ENCODE measurements at places on chromosomes 1 and 21.
A peak's percentile ranks its signal among the peaks of the same experiment; 100 is the strongest.

DNA sequence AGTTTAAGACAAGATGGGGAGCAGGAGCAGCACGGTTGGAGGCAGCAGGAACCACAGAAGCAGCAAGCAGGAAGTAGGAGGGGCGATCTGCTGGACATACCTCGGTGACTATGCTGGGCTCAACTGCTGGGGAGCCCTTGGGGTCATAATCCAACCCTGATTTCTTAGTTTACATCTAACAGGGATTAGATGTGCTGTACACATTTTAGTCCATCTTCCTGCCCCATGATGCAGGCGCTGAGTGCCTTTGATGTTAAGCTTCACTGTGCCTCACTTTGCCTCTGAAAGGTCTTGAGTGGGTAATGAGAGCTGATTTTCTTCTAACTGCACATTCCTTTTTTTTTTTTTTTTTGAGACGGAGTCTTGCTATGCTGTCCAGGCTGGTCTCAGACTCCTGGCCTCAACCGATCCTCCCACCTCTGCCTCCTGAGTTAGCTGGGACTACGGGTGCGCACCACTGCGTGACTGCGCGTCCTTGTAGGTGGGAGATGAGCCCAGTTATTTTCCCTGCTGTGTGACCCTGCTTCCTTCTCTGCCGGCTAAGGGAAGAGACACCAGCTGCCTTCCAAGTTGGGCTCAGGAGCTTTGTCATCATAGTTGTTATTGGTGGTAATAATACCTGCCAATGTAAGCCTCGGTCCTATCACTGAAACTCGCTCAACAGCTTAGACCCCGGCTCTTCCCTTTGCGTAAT is 1.1 kb upstream of the RCAN3 start:
- DNase-seq = no peak

DNA sequence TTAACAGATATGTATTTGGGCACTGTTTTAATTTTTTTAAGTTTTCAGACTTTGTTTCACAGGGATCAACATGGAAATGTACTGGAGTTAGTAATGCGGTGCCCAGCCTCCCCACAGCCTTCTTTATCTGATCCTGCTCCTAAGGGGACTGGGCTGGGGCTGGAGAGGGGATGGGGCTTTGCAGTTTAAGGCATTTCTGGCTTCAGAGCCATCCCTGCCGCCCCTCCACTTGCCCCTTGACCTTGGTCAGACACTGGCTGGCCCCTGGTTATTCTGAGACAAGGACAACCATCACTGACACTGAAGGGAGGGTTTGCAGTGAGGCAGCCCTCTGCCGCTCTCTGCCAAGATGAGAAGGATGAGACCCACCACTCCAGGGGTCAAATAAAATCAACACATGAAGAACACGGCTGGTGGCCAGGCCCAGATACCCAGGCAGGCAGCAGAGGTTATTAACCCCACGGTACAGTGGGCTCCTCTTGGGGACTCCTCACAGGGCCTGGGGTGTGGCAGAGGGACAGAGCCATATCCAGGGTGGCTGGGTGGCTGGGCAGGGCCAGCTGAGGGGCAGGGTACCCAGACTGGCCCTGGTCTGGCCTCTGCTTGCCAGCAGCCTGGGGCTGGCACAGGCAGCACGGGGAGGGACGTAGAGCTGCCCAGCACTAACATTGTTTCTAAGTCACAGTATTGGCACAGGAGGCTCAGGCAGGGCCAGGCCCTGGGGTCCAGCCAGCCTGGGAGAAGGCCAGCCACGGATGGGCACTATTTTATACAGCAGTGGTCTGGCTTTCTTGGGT is 7.2 kb upstream of the UBE2U start:
- no peak for DNase-seq

- DNase-seq = no peak
Observed at GRCh38 chr1:43942411-43942810, 4.3 kb upstream of the IPO13 start.

GRCh38 chr1:15835205-15835740 is 12.2 kb upstream of the SPEN start:
- no peak for DNase-seq

GRCh38 chr1:27597516-27598294 is 6.2 kb downstream of the AHDC1 start:
- DNase-seq = no peak

DNA sequence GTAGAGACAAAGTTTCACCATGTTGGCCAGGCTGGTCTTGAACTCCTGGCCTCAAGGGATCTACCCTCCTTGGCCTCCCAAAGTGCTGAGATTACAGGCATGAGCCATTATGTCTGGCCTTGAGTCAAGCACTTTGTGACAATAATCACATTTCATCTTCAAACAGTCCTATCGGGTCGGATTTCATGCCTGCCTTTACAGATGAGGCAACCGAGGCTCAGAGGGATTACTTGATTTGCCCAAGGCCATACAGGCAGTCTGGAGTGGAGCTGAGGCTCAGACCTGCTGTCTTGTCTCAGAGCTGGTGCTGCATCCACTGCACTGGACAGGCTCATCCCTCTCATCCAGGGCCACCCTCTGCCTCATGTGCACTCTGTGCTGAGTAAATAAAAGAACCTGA is 26.6 kb downstream of the FAM151A start:
- DNase-seq = no peak

DNA sequence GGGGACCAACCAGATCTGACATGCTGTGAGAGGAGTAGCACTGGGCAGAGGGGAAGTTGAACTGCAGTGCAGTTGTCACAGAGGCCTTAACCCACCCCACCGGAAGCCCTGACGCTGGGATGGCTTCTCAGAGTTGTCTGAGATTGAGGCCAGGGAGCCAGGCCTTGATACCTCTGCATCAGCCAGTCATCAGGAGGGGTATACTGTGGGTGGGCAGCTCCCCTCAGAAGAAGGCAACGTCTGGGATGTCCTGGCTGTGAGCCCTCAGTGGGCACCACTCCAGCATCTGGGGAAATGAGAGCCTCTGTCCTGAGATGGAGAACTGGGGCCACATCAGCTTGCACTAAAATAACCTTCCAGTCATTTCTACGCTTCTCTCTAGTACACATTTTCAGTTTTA is 47.9 kb upstream of the BCAR3 start:
- no peak for DNase-seq

DNA sequence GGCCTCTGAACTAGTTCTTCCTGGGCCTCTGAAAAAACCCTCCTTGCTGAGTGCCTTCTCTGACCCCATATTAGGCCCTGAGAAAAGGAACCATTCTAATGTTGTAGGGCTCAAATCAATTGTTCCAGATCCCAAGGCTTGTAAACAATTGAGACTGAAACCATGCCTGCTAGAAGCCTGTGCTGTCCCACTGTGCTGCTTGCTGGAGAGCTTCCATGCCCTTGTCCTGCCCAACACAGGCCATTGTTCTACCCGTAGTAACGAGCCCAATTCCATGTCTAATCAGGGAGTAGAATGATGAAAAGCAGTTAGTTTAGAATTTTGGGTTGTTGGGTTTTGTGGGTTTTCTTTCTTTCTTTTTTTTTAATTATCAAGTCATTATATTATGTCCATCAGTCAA is 47.4 kb downstream of the ZNF281 start:
- DNase-seq = no peak

GRCh38 chr1:22910986-22911651 is 61.5 kb downstream of the LACTBL1 start:
- DNase-seq = no peak

DNA sequence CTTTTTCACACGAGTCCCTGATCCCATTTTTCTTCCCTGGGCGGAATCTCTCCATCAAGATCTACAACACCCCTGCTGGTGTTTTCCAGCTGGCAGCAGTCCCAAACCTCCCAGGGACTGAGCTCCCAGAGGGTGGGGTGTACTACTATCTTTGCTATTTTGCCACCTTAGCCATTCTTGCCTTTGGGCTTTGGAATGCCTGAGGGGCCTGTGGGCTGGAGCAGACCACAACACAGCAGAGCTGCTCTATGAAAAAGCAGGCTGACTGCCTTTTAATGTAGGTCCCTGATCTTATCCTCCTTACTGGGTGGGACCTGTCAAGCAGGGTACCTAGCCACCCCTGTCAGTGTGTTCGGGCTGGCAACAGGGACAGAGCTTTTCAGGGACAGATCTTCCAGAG is 91.9 kb downstream of the KCNT2 start:
- no peak for DNase-seq

- DNase-seq = no peak
Observed at GRCh38 chr1:64546013-64546412, 76.1 kb downstream of the CACHD1 start.

DNA sequence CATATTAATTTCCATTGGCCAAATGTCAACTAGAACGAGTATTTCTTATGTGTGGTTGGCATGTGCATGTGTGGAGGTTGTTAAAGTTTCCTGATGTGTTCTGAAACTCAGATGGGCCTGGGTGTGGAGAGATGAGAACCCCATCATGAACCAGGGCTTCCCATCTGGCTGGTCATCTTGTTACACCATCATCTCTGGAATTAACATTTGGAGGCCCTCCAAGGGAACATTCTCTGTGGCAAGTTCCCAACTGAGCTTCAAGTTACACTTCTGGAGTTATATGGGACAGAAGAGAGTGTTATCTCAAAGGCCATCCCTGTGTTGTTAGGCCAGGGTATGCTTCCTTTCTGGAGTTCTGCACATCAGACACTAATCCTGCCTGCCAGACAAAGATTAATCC is 183.6 kb downstream of the TTLL7 start:
- DNase-seq = no peak

DNA sequence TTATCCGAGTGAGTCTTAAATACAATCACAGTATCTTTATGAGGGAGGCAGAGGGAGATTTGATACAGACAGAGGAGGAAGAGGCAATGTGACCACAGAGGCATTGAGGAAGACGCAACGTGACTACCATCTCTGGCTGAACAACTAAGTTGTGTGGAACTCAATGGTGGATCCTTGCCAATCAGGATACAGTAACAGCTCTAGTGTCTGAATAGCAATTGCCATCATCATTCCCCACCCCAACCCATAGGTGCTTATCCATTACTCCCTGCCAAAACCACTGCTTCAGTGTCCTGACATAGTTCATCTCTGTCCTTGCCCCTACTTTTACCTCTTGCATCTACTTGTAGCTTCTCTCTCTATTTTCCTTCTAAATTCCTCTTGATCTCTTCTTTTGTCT is 20.5 kb upstream of the RHBDL2 start:
- DNase-seq = no peak

- DNase-seq = no peak
Observed at GRCh38 chr21:45535341-45536081, 6.7 kb downstream of the SLC19A1 start.

DNA sequence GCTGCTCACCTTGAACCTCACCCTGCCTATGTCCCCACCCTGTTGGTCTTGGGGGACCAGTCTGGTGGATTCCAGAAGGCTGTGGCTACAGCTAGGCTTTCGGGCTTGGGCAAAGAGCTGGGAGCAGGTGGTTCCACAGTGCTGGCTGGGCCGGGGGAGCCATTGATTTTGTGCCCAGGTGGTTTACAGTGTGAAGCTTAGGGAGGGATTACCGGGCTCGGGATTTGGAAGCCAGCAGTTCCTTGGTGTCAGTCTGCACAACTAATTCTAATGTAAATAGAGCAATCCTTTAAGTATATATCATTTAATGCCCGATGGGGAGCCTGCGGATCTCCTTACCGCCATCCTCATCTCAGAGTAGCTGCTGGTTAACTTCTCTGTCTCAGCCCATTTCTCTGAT is 38.2 kb downstream of the PRDM16 start:
- no peak for DNase-seq

DNA sequence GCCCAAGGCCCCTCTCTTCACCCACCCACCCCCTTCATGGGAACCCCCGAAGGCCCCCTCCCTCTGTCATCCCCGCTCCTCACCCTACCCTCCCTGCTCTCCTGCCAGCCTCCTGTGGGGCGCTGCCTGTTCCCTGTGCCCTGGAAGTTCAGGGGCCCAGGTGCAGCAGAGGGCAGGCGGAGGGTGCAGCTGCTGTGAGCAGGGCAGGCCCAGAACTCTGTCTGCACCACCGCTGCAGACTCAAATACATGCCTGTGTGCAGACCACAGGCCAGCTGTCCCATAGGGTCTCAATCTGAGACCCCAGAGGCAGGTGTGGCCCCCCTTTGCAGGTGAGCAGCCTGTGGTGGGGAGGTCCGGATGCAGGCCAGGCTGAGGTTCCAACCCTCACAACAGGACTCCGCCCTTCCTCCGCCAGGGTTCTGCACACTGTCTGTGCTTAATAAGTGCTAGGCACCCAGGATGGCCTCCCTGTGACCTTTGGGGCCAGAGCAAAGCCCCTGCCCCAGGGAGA is 62.5 kb downstream of the WNT9A start:
- no peak for DNase-seq

GRCh38 chr1:7046314-7046713 is 261.1 kb downstream of the CAMTA1 start:
- DNase-seq = peak; percentile 38

DNA sequence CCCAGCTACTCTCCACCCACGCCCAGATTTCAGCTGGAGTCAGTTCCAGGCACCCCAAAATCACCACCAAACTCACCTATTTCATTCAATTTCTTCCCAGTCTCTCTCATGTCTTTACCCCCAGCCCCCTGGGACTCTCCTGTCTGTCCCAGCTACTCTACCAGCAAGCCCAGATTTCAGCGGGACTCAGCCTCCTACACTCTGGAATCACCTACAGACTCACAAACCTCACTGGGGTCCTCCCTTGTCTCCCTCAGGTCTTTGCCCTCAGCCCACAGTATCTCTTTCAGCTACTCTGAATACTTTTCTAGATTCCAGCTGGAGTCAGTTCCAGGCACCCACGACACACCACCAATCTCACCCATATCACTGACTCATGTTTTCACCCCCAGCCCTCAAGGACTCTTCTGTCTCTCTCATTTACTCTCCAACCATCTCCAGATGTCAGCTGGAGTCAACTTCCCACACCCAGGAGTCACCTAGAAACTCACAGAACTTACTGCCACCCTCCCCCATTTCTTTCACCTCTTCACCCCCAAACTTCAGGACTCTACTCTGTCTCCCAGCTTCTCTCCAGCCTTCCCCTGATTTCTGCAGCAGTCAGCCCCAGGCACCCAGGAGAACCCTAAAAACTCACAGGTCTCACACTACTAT is 1529.3 kb upstream of the TPTE start:
- no peak for DNase-seq

- DNase-seq = no peak
Observed at GRCh38 chr21:44321846-44322450, 17.2 kb downstream of the CFAP410 start.

DNA sequence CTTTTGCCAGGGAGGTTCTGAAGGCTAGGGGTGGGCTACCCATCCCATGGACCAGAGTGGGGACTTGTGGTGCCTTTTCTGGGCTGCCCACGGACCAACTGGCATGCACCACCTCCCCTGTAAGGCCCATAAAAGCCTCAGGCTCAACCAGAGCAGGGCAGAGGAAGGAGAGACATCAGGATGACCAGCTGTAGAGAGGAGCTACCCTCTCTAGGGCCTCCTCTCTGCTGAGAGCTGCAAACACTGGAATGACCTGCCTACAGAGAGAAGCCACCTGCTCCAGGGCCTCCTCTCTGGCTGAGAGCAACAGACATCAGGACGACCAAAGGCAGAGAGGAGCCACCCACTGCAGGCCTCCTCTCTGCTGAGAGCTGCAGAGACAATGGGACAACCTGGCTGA is 140.9 kb downstream of the EIF4G3 start:
- DNase-seq = no peak

GRCh38 chr1:183588827-183589226 is 1.4 kb downstream of the NCF2 start:
- no peak for DNase-seq

DNA sequence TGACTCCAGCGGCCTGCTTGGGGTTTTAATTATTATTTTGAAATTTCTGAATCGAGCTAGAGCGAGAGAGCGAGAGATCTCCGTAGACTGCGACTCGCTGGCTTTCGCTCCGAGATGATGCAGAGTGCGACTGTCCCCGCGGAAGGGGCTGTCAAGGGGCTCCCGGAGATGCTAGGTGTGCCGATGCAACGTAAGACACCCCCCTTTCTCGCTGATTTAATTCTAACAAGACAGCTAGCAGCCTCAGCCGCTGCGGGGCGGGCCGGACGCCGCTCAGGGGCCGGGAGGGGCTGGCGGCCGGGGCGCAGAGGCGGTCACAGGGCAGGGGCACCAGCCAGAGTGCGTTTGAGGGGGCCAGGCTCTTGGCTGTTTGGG is 339 bp downstream of the LHX4 start:
- no peak for DNase-seq

Data from left renal pelvis (tissue), 4 donors.